GM12891 (cell line): ENCODE measurements at places on chromosomes 2 and 18.

GRCh38 chr2:142668420-142668819 is 209.0 kb upstream of the KYNU start:
- DNase-seq, result no peak

- DNase-seq, result no peak
Observed at GRCh38 chr2:124571836-124572235, 546.7 kb downstream of the CNTNAP5 start.

- no peak for DNase-seq
Observed at GRCh38 chr2:37692711-37693110, 21.3 kb upstream of the CDC42EP3 start.

GRCh38 chr2:232261776-232262175 is 116.8 kb upstream of the ALPP start:
- no peak for DNase-seq

- DNase-seq, result no peak
Observed at GRCh38 chr2:108215794-108216211, 24.0 kb upstream of the SULT1C3 start.

DNA sequence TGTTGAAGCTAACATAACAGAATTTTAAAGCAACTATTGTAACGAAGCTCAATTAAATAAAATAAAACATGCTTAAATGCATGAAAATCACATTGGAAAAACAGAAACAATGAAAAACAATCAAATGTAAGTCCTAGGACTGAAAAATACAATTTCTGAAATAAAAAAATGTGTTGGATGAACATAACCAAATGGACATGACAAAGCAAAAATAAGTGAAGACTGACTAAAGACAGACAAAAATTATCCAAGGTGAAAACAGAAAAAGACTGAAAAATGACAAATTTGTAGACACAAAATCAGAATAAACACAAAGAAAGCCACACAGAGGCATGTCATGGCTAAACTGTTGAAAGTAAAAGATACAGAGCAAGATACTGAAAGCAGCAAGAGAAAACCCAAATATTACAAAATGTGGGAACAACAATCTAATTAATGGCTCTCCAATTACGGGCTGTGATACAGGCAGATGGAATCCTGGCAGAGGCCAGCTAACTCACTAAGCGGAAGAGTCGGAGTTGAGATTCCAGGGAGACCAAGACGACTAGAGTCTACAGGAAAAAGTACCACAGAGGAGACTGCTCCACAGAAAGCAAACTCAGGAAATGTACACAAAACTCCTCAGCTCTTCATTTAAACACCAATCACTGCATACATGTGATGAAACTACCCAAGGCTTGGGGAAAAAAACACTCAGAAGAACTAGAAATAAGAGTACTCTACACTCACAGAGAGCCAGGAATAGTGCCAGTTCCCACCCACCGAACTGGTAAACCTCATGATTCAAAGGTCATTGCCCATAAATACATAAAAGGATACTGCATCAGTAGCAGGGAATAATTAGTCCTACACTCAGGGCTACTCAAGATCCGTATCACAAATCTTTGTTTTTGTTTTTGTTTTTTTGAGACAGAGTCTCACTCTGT is 83.6 kb downstream of the ATAD2B start:
- DNase-seq, result no peak

DNA sequence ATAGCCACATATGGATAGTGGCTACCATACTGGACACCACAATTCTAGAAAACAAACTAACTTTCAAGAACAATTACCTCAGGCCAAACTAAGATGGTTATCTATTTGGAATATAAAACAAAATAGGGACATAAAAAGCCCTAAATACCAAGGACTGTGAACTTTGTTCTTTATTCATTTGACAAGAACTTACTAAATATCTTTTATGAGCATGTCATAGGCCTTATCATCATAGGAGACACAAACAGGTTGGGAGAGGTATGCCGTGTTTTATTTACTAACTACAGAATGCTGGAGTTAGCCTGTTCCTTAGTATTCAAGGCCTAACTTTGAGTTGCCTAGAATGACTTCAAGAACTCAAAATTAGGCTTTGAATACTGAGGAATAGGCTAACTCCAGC is 32.1 kb downstream of the CCDC93 start:
- no peak for DNase-seq

DNA sequence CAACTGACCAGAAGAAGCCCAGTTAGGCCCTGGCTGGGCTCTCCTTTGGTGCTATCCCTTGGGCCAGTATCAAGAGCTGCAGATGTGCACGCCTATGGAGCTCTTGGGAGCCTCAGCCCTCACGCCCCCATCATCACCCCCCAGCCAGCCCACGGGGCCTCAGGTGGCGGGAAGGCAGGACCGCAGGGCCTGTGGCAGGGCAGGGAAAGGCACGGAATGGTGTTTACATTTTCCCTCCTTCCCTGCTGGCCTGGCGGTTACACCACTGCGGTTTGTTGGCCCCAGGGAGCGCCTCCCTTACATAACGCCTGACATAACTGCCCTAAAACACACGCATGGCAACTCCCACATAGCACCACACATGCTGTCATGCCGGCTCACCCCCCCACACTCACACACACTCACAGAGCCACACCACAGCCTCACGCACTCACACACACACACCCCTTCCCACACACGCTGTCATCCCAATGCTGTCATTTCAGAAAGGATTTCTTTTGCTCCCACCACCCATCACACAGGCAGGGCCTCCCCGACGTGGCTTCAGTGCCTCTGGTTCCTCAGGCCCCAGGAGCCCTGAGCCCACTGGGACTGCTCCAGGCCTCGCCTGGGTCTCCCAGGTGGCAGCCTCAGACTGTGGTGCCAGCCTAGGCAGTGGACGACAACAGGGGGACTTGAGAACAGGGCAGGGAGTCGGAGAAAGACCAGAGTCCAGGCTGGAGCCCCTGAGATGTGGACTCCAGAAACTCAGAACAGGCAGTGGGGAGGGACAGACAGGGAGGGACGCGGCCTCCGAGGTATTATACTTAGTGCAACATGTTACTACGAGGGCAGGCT is 15.7 kb downstream of the ZFP36L2 start:
- DNase-seq, result no peak

- no peak for DNase-seq
Observed at GRCh38 chr2:195543902-195544894, 112.8 kb upstream of the SLC39A10 start.

GRCh38 chr2:197985029-197985638 is 180.7 kb downstream of the PLCL1 start:
- DNase-seq, result no peak

DNA sequence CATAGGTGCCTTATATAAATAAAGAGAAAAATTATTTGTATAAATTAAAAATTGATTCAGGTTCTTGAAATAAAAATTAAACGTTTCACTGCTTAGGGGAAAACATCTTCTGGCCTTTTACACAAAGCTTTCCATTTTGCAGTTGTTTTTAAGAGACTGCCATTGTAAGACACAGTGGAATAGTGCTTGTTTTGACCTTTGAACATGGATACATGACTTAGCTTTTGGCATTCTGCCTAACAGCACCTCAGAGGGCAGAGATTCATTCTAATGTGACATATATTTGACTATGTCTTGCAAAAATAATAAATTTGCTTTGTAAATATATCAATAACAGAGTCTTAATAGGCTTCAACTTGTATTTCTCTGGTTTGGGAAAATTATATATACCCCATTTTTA is 142.1 kb downstream of the SLC4A10 start:
- DNase-seq, result no peak

- no peak for DNase-seq
Observed at GRCh38 chr2:75389271-75389670, 171.5 kb downstream of the EVA1A start.
